ENCODE measurements at places on chromosomes 2 and 18.

GRCh38 chr2:148876595-148877402 lies 1.8 kb downstream of the KIF5C start:
- DNase-seq: peak; percentile 82

DNA sequence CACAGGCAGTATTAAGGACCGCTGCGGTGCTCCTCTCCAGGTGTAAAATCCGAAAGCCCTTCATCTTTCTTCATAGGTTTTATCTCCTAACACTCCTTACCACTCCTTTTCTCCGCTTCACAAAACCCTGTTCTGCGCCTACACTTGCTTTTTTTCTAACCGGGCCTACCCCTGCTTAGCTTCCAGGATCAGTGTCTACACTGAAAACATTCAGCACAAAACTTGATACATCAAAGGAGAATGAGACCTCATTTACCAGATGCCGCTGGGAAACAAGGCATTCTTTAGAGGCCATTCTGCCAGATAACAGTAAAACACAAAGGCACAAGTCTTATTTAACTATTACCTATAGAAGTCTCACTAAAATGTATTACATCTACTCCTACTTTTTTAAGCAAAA lies 13.1 kb downstream of the CHST10 start:
- no peak for DNase-seq

DNA sequence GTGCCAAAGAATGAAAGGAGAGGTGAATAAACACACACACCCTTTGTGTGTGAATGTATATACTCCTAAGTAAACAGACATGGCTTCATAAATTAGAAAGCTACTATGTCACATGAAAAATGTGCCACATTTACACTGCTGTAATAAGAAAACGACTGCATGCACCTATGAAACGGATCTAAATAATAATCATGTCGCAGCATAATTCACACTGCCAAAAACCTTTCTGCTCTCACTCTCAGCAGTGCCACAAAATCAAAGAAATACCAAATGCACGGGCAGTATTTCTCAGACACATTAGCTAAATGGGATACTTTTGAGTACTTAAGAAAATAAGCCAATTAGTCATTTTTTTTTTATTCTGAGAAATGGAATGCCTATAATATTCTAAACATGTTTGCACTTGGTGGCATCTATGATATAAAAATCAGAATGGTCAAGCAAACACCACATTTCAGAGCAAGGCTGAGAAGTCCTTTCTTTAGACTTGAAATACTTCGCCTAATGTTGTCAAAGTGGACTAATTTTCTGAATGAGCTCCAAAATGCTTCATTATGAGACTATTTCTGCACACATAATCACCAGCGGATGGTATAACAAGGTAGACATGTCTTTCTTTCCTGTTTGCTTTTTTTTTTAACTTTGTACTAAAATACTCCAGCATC lies 6.6 kb downstream of the BCL11A start:
- DNase-seq: no peak

GRCh38 chr18:30999186-30999585 lies 43.4 kb downstream of the DSC3 start:
- no peak for DNase-seq

DNA sequence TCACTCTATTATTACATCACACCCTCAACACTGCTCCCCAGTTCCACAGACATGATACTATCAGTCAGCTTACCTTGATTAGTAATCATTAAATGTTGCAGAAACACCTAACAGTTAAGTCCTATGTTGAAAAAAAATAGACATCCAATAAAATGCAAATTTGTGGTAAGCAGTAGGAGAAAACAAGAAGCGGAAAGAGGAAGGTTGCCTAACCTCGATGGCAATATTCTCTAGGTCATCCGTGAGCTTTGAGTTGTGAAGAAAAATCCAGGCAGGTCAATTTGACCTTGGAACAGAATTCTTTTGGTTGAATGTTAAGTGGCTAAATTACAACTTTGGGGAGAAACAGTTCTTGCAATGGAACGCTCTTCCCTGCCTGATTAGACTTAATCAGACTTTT lies 264.4 kb downstream of the AFF3 start:
- DNase-seq: no peak

GRCh38 chr2:240507778-240508251 lies 50.0 kb downstream of the ANKMY1 start:
- peak; percentile 65 for DNase-seq

DNA sequence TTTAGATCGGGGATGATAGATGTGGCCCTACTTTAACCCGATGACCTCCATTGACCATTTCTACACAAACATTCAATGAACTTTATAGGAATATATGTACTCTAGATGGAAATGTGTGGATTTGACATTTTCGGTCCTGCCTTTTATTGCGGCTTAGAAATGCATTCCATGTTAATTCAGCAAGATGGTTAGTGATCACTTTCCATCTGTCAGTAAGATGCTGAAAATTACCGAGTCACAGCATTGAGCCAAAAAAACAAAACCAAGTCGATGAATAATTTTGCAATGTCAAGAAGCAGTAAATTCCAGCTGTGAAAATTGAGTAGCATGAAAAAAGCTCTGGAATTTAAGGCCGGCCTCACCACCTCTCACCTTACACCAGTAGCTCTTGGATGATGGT lies 1642.6 kb upstream of the NXPH2 start:
- no peak for DNase-seq

DNA sequence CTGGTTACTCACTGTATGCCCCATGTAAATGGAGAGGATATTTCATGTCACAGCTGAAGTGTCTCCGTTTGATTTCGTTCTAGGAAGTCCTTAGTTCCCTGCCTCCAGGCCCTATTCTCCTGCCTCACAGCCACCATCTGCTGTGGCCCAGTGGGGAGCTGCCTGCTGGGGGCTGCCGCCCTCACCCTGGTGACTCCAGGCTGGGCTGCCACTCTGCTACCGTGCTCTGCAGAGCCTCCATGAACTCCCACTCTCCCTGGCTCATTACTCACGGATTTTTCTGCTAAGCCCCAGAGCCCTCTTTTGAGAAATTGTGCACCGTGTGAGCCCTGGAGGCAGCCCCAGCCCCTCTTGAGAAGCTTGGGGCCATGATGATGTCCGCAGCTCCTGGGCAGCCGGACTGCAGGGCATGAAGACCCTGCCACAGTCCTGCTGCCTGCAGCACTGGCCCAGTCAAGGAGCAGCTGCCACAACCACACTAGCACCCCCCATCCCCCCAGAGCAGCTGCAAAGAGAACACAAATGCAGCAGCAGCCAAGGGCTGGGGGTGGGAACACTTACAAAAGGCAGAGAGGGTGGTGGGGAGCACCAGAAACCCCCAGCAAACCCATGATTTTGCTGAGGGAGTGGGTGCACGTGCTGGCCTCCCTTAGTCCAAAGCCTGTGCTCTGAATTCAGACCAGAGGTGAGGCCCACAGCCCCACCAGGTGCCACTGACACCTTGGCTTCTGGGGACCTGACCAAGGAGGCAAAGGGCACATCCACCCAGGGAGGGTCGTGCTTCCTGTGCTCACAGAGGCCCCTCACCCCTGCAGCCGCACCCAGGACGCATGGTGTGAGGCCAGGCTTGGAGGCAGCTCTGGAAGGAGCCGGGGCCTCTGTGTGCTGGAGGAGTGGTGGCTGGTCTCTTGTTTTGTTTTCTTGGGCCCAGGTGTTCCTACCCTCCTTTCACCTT lies 270.2 kb upstream of the RAB6C start:
- DNase-seq: no peak

DNA sequence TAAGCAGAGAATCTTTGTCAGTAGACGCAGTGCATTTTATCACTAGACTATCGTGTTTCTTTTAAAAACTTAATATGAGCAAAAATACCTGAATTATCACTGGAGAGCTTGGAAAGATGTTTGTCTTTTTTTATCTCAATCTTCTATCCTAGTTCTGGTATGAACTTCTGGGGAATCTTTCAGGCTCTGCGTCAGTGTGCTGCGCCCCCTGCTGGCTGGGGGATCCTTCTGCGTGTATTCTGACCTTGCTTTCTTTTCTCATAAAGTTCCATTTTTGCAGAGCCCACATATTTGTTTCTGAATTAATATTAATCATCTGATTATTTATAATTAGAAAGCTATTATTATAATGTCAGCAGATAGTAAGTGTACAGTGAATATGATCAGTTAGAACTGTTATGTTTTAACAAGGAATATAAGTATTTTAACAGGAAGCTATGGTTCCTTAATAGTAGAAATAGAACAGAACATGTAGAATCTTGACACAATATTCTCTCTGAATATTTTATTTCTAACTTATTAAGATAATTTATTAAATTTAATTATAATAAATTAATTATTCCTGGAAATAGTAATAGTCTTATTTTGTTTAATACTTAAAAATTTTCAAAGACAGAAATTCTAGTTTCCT lies 945.0 kb upstream of the CRIM1 start:
- no peak for DNase-seq

- DNase-seq: no peak
Observed at GRCh38 chr2:45288532-45289417, 279.5 kb upstream of the SIX2 start.

DNA sequence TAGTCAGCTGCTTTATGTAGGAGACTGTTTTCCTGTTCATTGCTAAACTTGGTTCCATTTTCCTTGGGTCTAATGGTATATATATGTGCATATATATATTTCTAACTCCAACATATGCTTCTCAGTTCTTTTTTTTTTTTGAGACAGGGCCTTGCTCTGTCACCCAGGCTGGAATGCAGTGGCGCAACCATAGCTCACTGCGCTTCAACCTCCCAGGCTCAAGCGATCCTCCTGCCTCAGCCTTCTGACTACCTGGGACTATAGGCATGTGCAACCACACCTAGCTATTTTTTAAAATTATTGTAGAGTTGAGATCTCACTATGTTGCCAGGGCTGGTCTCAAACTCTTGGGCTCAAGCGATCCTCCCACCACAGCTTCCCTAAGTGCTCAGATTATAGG lies 22.1 kb downstream of the STPG4 start:
- no peak for DNase-seq

- DNase-seq: no peak
Observed at GRCh38 chr2:16862471-16862870, 196.8 kb upstream of the CYRIA start.

DNA sequence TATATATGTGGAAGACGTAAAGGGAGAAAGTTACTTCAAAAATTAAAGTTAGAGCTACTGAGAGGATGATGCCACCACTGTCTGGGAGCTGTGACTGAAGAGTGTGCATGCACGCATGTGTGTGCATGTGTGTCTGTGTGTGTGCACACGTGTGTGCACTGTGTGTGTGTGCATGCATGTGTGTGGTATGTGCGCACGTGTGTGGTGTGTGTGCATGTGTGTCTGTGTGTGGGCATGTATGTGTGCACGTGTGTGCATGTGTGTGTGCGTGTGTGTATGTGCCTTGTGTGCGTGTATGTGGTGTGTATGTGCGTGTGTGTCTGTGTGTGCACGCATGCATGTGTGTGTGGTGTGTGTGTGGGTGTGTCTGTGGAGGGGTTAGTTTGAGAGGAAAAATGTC lies 473.4 kb downstream of the CMPK2 start:
- DNase-seq: no peak

DNA sequence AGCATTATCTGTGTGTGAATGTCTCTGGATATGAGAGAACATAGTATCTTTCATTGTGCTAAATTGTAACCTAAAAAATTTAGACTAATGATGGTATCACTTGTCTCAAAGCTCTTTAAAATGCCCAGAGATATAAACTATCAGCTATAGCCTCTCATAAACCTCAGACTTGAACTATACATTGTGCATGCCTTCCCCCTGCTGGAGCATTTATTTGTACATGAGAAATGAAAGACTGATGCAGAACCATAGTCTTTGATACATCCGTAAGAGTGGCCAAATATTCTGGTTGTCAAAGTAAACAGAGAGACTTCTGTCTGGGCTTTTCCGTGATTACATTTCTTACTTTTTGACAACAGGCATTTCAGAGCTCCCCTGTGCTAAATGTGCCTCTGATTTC lies 71.9 kb upstream of the CCDC68 start:
- DNase-seq: no peak

- DNase-seq: no peak
Observed at GRCh38 chr2:60855989-60856669, 25.2 kb upstream of the REL start.

GRCh38 chr2:42314892-42315468 lies 46.0 kb downstream of the COX7A2L start:
- DNase-seq: peak; percentile 92
